ENCODE measurements at places on chromosomes 2 and 18.

GRCh38 chr2:959457-959856, 8.8 kb downstream of the SNTG2 start:
- no peak for DNase-seq

- DNase-seq: no peak
Measured at GRCh38 chr2:10235099-10235908, 67.4 kb upstream of the HPCAL1 start.

GRCh38 chr2:5696404-5696944, 4.3 kb downstream of the SOX11 start:
- DNase-seq: no peak

- DNase-seq: no peak
Measured at GRCh38 chr18:8254654-8255053, 354.6 kb upstream of the RAB12 start.

- DNase-seq: no peak
Measured at GRCh38 chr2:204655101-204655500, 109.8 kb downstream of the PARD3B start.

DNA sequence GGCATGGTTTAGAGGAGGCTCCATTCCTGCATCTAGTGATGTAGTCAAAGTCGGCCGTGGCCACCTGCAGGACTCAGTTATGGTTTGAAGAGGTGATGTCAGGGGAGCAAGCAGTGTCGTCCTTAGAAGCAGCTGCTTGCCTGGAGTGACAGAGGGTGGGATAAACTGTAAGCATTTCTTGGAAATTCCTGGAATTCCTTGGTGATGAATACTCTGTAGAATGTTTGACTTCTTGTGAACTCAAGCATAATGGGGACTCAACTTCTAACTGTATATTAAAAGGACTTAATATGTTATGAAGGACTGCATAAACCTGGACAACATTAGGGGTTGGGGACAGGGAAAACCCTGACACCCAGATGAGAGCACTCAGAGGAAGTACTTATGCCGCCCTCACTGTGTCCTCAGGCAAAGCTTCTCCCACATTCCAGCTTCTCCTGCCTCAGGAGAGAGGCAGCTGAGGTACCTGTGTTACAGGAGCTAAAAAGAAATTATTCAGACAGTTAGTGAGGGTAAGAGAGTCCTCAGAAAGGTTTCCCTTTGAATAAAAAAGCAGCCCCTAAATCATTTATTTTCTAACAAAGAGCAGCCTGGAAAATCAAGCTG, 459.9 kb upstream of the CELF4 start:
- DNase-seq: no peak

GRCh38 chr2:82781176-82781915, 1677.7 kb downstream of the SUCLG1 start:
- DNase-seq: no peak

- DNase-seq: no peak
Measured at GRCh38 chr2:143726151-143726845, 597.1 kb downstream of the ARHGAP15 start.

All from activated CD4-positive, CD25-positive, alpha-beta regulatory T cell treated with anti-CD3 and anti-CD28 coated beads, Interleukin-2, amount 50 U/mL, for 16 hours (primary cell).